ENCODE measurements at places on chromosomes 5 and 9.

DNA sequence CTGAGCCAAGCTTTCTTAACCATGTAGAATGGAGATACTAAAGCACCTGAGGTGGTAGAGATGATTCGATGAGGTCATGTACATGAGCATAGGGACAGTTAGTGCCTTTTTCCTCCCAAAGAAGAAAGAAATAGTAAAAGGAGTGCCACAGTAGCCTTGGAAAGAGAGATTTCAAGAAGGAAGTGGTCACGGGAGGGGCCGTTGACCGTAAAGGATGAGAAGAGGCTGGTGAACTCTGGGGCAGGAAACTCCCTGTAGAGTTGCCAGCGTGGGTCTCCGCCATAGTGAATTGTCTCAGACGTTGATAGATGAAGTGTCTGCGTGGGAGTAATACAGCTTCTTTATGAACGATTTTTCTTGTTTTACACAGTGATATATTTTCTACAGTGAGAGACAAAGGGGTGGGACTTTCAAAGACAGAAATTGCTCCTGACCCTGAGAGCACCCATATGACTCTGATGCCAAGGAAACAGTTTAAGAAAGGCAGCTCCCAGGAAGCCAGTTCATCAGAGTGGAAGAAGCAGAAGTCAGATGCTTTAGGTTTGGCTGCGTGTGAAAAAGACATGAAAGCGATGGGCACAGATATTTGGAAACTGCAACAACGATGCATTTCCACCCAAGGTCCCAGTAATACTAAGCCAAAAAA, 41.3 kb downstream of the UGCG start:
- no peak for DNase-seq

GRCh38 chr9:105967797-105968196, 273.5 kb downstream of the TMEM38B start:
- no peak for DNase-seq

- DNase-seq: no peak
These were observed 10.2 kb downstream of the AQP3 start for GRCh38 chr9:33437205-33437604.

DNA sequence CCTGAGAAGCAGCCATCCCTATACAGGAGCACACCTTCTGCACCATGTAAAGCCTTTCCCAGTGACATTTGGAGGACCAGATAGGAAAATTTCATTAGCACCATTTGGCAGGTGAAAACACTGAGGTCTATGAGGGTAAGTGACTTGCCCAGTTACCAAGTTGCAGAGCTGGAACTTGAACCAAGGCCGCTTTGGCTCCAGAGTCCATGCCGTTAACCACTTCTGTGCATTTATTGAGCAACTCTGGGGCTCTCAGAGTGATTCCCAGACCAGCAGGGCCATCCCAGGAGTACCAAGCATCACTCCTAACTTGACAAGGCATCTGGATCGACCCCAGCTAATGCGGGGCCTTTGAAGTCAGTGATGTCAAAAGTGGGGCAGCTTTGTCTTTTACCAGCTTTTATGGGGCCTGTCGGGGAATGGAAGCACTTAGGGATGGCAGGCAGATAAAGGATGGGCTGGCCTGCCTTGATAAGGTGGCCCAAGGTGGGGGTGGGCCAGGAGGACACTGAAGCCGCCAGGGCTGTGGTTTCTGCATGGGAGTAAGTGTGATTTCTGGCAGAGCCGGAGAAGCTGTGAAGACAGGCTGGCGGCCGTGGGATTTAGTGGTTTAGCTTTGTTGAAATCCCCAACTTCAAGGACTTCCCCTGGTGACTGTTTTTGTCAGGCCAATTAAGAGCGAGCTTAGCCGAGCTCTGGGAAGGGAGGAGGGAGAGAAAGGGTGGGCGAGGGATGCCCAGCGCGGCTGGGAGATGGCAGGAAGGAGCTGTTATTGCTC, 127.3 kb downstream of the MACROH2A1 start:
- no peak for DNase-seq

GRCh38 chr5:56185768-56186311, 47.3 kb downstream of the ANKRD55 start:
- DNase-seq: no peak

DNA sequence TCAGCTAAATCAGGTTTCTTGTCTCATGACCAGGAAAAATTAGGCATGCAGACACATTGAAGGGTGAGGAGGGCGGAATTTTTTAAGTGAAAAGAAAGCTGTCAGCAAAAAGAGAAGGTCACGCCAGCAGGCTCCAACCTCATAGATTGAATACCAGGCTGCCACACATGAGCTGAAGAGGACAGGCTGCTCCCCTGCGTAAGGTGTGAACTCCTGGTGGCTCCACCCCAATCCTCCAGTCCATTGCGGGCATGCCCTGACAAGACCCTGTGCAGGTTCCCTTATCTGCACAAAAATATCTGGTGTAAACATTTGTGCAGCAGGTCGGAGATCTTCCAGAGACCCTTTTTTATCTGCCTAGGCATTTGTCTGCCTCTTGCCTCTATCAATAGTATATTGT, 22.9 kb upstream of the TEX10 start:
- no peak for DNase-seq

DNA sequence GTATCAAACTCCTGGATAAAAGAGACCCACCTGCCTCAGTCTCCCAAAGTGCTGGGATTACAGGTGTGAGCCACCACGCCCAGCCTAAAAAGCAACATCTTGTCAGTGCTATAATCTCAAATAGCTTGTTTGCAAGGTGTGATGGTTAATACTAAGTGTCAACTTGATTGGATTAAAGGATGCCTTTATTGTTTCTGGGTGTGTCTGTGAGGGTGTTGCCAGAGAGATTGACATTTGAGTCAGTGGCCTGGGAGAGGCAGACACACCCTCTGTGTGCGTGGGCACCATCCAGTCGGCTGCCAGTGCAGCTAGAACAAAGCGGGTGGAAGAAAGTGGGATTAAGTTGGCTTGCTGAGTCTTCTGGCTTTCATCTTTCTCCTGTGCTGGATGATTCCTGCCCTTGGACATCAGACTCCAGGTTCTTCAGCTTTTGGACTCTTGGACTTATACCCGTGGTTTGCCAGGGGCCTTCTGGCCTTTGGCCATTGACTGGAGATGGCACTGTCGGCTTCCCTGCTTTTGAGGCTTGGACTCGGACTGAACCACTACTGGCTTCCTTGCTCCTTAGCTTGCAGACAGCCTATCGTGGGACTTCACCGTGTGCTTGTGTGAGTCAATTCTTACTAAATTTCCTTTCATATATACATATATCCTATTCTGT, 28.1 kb downstream of the TARS1 start:
- no peak for DNase-seq

GRCh38 chr5:149387081-149387631, 8.1 kb upstream of the IL17B start:
- DNase-seq: no peak
